Sigmoid colon (tissue), 7 donors: ENCODE measurements at places on chromosomes 3 and 15. TPM values are rescaled to one million over a fixed set of nuclear protein-coding genes. Genes with fewer than 3 reads are reported as not detected.

GRCh38 chr3:47870156-47870555 lies 67.2 kb downstream of the DHX30 start:
- DNase-seq, result no peak

DPPA2 gene
- total RNA-seq, result not detected

ZKSCAN7 gene
- total RNA-seq, result 2.7 TPM

DCLK3 gene
- total RNA-seq, result not detected

GP5 gene
- total RNA-seq, result not detected
